ENCODE measurements at places on chromosomes 6 and 20.

DNA sequence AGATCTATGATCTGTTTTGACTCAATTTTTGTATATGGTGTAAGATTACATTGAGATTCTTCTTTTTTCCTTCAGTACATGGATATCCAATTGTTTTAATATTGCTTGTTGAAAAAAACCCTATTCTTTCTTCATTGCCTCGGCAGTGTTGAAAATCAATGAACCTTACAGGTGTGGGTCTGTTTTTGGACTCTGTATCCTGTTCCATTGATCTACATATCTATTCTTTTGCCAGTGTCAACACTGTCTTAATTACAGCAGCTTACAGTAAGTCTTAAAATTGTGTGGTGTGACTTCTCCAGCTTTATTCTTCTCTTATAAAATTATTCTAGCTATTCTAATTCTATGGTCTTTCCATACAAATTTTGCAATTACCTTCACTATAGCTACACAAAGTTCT is 81.8 kb upstream of the KCNK16 start:
- no peak for DNase-seq

DNA sequence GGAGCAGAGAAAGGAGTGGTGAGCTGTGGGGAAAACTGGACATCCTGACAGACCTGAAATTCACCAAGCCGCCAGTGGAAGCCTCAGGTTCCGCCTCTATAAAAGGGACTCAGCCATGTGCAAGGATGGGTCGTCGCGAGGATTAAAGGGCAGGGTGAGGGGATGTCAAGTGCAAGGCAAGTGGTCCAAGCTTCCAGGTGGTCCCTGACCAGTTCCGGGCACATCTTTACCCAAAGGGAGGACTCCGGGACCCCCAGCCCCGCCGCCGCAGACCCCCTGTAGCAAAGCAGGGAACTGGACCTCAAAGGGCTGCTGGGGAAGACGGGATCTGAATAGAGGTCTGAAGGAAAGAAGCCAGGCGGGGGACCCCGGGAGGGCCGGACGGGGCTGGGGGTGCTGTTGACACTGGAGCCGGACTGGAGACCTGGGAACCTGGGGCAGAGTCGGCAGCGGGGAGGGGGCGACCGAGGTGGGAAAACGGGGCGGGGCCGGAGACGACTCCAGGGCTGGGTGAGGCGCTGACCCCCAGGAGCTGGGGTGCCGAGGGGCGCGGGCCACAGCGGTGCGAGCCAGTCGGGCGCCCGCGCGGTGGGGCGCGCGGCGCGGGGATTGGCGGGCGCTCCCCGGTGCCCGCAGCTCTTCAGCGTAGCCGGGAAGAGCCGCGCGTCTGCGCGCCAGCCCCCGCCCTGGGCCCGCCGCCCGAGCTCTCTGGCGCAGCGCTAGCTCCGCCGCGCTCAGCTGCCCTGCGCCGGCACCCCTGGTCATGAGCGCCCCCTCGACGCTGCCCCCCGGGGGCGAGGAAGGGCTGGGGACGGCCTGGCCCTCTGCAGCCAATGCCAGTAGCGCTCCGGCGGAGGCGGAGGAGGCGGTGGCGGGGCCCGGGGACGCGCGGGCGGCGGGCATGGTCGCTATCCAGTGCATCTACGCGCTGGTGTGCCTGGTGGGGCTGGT is at the start of gene SSTR4:
Gene SSTR4, plus strand, starts transcription at position 592 of the 951 bp plus-strand sequence. Its CDS starts 172 bp downstream, at position 764.
- no peak for DNase-seq

- DNase-seq: no peak
Observed at GRCh38 chr6:47509937-47510336, 32.3 kb downstream of the CD2AP start.

DNA sequence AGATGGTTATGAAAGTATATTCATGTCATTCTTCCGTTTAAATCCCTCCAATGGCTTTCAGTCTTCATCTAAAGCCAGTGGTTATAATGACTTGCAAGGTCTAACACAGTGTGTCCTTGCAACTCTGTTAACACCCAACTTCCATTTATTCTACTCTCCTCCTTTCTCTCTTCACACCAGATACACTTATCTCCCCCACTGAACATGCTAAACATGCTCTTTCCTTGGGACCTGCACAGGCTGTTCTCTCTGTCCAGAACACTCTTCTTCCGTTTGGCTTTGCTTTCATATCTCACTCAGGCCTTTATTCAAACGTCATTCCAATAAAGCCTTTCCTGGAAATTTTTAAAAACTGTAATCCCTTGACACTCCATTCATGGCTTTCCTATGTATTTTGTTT is 91.5 kb downstream of the EPHA7 start:
- no peak for DNase-seq

GRCh38 chr20:31837896-31838397 is 7.5 kb downstream of the FOXS1 start:
- DNase-seq: no peak

Data from NCI-H1417 treated with DMSO at 0.1 percent for 48 hours (cell line).